BJ (cell line): ENCODE measurements at places on chromosomes 4 and X. TPM values are rescaled to one million over a fixed set of nuclear protein-coding genes. Genes with fewer than 3 reads are reported as not detected.
A peak's percentile ranks its signal among the peaks of the same experiment; 100 is the strongest.

DNA sequence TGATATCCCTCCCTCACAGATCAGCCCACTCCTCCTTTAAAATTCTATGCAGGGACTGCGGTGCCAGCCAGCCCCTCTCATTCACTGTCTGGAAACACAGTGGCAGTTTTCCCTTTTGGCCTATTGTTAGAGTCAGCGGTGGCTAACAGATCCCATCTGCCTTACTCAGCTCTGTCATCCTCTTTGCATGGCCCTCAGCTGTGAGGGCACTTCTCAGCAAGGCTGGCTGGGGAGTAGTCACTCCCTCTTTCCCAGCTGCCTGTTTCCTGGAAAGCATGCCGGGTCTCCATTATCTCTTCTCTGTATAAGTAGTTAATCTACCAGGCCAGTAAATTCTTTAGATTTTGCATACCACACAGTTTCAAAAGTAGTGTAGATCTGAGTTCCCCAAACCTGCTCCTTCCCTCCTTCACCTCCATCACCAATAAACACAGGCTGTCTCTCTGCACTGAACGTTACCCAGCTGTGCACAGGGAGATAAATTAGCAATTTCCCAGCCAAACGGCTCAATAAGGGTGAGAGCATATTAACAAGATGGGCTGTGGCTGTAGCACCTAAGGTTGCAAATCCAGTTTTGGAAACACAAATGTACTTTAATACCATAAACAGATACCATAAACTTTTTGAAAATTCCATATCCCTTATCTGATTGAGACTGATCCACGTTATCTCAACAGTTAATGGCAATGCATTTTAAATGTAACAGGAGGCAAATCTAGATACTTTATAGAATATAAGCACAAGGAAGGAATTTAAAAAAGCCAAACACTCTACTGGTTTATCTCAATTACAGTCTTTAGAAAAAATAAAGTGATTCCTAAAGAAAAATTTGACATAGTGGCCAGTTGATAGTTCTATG is 229.3 kb downstream of the ANKRD50 start:
- DNase-seq = no peak

GRCh38 chr4:169080981-169081380 is 70.9 kb upstream of the CBR4 start:
- DNase-seq = no peak

DNA sequence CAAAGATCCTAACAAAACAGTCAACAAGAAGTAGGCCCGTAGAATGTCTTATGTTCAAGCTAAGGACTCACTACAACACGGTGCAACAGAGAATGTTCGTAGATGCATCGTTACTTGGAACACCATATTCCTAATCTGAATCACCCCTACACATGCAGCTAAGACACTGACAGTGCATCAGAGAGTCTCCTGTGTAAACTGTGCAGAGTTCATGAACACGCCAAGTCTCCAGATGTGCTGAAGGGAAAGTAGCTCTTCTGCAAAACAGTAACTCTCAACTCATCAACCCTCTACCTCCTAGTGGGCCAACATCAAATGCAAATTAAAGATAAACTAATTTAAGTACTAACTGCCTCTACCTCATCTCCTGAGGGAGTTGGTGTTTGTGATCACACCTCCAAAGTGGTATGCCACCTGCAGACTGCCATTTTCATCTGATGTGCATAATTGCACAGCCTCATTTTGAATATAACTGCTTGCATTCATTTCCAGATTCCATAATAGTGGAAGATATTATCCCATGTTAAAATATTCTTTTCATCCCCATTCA is 73.5 kb downstream of the MOSPD2 start:
- DNase-seq = no peak

CCDC120 gene
- 0.49 and 0.96 TPM in 2 replicates for polyA plus RNA-seq

DNA sequence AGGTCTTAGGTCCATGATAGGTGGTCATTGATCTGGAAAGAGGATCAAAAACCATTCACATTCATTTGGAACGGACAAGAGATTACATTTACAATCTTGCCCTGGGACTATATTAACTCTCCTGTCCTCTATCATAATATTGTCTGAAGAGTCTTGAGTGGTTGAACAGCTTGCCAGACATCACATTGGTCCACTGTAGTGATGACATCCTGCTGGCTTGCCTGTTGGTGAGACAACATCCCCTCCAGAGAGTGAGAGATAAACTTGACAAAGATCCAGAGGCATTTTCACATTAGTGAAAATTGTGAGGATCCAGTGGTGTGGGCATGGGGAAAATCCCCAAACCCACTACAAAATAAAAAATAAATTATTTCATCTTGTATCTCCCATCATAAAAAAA is 155.7 kb upstream of the LEF1 start:
- DNase-seq = no peak

DNA sequence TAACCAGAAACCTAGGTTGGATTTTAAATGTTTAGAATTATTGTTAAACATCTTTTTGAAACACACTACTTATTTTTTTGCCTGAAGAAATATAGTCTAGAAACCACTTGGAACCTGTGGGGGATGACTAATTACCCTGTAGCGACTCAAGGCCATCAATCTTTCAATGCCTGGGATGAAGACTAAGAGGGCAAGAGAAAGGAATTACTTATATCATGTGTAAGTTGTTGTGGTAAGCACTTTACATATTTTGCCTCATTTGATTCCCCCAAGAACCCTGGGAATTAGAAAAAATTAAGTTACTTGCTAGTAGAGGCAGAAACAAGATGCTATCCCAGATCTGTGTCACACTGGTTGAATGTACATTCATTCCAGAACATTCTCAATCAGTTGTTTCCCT is 170.9 kb upstream of the GRIA3 start:
- DNase-seq = no peak

- no peak for DNase-seq
Observed at GRCh38 chr4:16289897-16290554, 63.8 kb upstream of the TAPT1 start.

HELT gene
- not detected in 2 replicates for polyA plus RNA-seq

GPC4 gene
- polyA plus RNA-seq = 0.23 and 0.26 TPM in 2 replicates

- no peak for DNase-seq
Observed at GRCh38 chr4:25485104-25485503, 108.0 kb downstream of the ANAPC4 start.

DNA sequence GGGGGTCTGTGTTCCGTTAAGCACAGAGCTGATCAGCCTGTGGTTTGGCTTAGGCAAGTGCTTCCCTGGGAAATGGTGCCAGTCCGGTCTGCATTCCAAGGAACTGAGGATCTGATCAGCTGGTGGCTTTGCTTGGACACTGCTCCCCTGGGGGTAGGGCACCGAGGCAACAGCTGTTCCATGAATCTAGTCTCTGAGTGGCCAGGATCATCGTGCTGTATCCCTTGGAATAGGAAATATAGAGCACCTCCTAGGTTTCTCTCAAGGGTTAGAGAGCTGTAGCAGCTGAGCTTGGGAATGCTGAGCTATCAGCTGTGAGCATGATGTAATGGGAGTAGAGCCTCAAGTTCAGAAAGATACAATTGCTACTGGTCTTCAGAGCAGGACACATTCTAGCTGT is 863.9 kb downstream of the RAPGEF2 start:
- no peak for DNase-seq

USP17L17 gene
- not detected in 2 replicates for polyA plus RNA-seq

- no peak for DNase-seq
Observed at GRCh38 chr4:92368653-92369052, 64.9 kb downstream of the GRID2 start.

PCDH10 gene
- 21.8 and 31.1 TPM in 2 replicates for polyA plus RNA-seq

DNA sequence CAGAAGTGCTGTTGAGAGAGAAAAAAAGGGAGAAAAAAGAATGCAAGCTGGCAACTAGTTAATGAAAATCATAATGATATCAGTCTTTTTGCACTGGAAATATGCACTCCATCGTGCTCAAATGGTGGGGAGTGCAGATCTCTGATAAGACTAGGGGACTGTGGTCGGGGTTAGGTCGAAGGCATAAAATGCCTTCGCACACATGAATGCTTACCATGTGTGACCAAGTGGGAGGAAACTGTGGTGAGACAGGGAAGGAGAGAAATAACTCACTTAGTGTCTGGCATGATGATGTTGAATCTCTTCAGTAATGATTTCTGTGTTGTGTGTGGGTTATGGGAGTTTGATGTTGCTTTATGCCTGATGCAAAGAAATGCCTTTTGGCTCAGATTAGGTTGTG is 358.9 kb downstream of the FBXO8 start:
- DNase-seq = no peak

DNA sequence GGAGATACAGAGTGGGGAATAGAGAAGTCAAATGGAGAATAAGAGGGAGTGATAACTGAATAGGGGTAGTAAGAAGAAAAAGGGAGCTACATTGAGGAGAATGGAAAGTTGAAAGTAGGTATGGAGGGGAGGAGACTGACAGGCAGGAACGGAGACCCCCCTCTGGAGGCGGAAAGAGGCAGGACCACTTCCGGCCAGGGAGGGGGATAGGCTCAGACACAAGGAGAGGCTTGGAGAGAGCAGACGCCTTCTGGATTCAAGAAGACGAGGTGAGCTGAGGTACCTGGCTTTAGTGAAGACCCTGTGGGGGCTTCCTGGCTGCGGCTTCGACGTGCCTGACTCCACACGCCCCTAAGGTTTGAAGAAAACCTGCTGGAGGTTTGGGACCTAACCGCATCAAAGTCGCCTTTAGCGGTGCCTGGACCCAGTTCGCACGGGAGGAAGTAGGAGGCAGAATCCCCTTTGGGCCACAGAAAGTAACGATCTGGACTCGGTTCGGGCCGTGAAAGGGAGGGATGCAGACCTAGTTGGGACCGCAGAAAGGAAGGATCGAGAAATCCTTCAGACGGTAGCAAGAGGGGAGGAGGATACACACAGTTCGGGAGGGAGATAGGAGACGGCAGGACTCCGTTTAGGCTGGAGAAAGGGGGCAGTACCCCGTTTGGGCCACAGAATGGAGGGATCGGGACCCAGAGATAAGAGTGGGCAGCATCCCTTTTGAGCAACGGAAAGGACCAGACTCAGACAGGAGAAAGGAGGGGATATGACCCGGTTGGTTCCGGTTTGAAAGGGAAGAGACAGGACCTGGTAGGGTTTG is at the start of gene TRO:
TSS of gene TRO (plus strand) at position 215 of the 817 bp plus-strand sequence. CDS start 1,423 bp downstream, outside the sequence.
- no peak for DNase-seq

PLXNB3 gene
- 4.7 and 8.2 TPM in 2 replicates for polyA plus RNA-seq

GLRA2 gene
- polyA plus RNA-seq = not detected in 2 replicates

- no peak for DNase-seq
Observed at GRCh38 chrX:65635822-65636221, 31.6 kb upstream of the MSN start.

- DNase-seq = no peak
Observed at GRCh38 chrX:147763131-147763530, 148.6 kb upstream of the FMR1 start.

TMEM175 gene
- 44.7 and 77.8 TPM in 2 replicates for polyA plus RNA-seq

AVPR2 gene
- not detected in 2 replicates for polyA plus RNA-seq

- DNase-seq = no peak
Observed at GRCh38 chr4:101958547-101958946, 168.0 kb downstream of the BANK1 start.

DNA sequence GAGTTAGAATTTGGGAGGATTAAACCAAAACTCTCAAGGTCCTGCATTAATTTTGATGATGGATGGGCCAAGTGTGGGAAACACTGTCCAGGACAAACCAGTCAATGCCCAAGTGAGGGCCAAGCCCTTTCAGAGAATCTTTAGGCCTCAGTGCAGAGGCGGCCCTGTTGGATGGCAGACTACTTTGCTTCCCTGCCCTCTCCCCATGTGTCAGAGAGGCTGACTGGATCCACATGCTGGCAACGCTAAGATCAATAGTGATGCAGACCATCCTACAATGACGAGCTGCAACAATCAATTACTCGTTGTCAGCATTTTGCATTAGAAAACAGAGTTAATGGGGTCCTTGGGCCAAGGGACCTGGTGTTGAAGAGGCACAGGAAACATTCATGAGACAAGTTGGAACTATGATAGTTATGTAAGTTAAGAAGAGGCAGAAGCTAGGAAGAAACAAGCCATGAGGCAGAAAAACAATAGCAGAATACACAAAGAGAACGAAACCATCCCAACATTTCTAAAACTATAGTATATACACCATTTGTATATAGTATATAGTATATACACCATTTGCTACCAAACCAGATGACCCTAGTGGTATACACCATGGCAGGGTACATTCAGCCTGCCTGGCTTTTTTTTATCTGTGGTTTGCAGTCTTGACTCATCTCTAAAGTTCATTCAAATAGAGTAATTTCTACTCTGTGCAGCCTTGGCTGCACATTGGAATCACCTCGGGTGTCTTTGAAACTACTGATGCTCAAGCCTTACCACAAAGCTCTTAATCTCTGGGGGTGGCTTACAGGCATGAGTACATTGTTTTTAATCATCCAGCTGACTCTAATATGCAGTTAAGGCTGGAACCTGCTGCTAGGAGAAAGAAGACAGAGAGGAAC is 147.7 kb upstream of the GYPA start:
- DNase-seq = no peak

IL1RAPL2 gene
- polyA plus RNA-seq = 0.06 TPM in 1 of 2 replicates, not detected in the other

DNA sequence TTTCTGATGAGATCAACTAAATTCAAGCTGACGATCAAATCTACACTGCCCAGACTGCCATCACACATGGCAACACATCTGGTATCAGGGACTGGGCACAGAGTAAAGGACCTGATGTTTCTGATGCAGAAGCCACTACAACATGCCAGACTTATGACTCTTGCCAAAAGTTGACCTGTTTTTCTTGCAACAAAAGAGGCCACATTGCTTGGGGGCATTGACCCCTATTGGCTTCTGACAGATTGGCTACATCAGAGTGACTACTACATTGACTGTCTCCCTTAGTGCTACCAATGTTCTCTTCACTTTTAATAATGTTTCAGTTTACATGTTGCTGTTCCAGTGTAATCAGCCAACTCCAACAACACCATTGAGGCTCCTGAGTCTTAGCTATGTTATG is 15.3 kb upstream of the SMIM10 start:
- no peak for DNase-seq

- no peak for DNase-seq
Observed at GRCh38 chrX:54325077-54325476, 32.8 kb downstream of the WNK3 start.

DNA sequence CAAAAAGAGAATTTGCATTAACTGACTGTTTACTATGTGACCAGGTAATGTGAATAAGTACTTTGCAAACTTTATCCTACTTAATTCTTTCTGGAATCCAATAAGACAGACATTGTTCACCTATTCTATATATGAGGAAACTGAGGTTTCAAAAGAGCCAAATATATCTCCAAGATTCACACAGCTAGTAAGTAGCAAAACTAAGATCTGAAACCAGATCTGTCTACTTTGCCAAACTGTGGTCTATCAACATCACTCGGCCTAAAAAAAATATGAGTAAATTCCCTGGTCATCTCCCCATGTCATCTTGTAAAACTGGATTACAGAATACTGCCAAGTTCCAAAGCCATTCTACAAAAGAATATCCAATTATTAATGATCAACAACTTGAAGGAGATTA is 52.8 kb downstream of the ANAPC10 start:
- no peak for DNase-seq

DNA sequence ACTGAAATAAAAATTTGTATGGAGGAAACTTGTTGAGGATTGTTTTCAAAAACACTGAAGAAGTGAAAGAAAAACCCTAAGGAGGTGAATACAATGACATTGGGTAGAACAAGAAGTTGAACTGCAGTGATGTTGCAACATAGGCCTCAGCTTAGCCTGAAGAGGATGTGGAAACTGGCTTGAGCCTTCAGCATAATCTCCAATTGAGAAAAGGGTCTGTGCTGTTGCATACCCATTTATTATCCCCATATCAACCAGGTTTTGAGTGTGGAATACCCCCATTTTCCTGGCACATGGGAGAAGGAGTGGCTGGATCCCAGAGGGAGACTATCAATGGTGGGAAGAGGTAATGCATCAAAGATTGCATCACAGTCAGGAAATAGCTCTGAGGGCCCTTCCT is 695.0 kb upstream of the HS3ST1 start:
- DNase-seq = no peak

- peak; percentile 95 for DNase-seq
Observed at GRCh38 chr4:118289794-118290193, 63.0 kb downstream of the PRSS12 start.
